ENCODE measurements at places on chromosomes 13 and 19. TPM values are rescaled to one million over a fixed set of nuclear protein-coding genes. Genes with fewer than 3 reads are reported as not detected.

The AMER2 gene
- not detected for polyA plus RNA-seq

The IGSF23 gene
- polyA plus RNA-seq, result not detected

The LGI4 gene
- polyA plus RNA-seq, result not detected

The RFPL4AL1 gene
- not detected for polyA plus RNA-seq

The RAB3A gene
- 1.4 TPM for polyA plus RNA-seq

The IGFL2 gene
- polyA plus RNA-seq, result not detected

The PSG4 gene
- polyA plus RNA-seq, result not detected

The CD70 gene
- polyA plus RNA-seq, result 27.2 TPM

The ATP1A3 gene
- polyA plus RNA-seq, result 1.9 TPM

The FFAR3 gene
- polyA plus RNA-seq, result 0.39 TPM

The ZNF470 gene
- 1.3 TPM for polyA plus RNA-seq

The AP1M2 gene
- not detected for polyA plus RNA-seq

The ABHD17A gene
- polyA plus RNA-seq, result 166 TPM

The MYH14 gene
- polyA plus RNA-seq, result not detected

The PCDH8 gene
- polyA plus RNA-seq, result not detected

The GARIN5A gene
- polyA plus RNA-seq, result not detected

The CAMSAP3 gene
- not detected for polyA plus RNA-seq

The TNNI3 gene
- polyA plus RNA-seq, result not detected

The SLC25A41 gene
- polyA plus RNA-seq, result not detected

The CEACAM7 gene
- not detected for polyA plus RNA-seq

The ZNF460 gene
- 6.0 TPM for polyA plus RNA-seq

The SPRED3 gene
- 0.13 TPM for polyA plus RNA-seq

The C19orf85 gene
- polyA plus RNA-seq, result not detected

The ATXN8OS gene
- not detected for polyA plus RNA-seq

The PRR22 gene
- not detected for polyA plus RNA-seq

The DMKN gene
- polyA plus RNA-seq, result 1.0 TPM

The PIK3R2 gene
- 0.42 TPM for polyA plus RNA-seq

Measured in CD4-positive, CD25-positive, alpha-beta regulatory T cell (primary cell).